ENCODE measurements at places on chromosomes 13 and 19.

DNA sequence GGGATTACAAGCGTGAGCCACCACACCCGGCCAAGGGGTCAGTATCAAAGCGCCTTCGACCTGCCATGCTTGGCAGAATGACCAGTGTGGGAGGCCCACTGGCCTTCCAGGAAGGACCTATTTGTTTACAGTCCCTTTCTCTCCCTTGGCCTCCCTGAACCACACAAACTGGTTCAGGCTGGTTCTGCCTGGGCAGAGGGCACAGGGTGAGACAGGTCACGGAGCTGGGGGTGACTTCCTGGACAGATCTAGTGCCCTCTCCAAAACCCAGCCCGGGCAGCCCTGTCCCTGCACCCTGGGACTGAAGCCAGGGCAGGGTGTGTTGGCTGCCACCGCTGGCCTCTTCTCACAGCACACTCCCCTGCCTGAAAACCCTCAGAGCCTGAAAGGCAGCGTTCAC is 11.3 kb downstream of the PLEKHF1 start:
- DNase-seq: no peak

GRCh38 chr13:27425158-27425917 is 919 bp downstream of the GTF3A start:
- DNase-seq: no peak

GRCh38 chr19:648305-648704 is 8.6 kb downstream of the FGF22 start:
- DNase-seq: no peak

DNA sequence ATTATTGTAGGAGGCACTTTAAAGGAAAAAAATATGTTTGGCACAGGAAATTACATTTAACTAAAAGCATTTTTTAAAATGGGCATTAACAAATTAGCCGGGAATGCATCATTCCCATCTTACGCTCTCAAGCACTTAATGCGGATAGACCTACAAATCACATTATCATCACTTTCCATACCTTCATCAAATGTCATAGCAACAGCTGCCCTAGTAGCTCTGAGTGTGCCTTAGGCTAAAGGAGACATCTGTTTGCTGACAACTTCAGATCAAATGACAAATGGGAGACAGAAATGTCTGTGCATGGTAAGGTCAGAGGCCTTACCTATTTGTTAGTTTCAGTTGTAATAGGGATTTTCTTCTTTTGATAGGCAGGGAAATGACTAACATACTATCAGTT is 773.2 kb upstream of the SLC10A2 start:
- no peak for DNase-seq

GRCh38 chr13:43390619-43391018 is 367.2 kb downstream of the DNAJC15 start:
- DNase-seq: no peak

- DNase-seq: peak; percentile 75
Observed at GRCh38 chr19:17470068-17470841, at the start of gene SLC27A1. Gene SLC27A1, plus strand, starts transcription at chr19:17470524. Its CDS starts 17 bp downstream, at chr19:17470541.

DNA sequence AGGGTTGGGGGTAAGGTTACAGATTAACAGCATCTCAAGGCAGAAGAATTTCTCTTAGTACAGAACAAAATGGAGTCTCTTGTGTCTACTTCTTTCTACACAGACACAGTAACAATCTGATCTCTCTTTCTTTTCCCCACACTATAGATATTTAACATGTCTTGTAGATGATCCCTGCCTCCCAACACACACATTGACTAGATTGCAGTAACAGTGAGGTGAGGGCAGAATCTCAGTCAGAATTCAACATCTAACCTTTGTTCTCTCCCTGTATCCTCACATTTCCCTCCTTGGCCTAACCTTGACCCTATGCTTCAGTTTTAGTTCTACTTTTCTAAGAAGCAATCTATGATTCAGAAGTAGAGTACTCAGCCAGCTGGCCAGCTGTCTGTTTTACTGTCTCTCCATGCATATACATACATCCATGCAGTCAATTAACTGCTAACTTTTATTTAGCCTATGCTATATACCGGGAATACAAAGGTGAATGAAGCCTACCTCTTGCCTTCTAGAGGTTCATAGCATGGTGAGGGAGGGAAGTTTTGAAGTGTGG is 18.1 kb downstream of the DNAJC15 start:
- DNase-seq: no peak

- DNase-seq: no peak
Observed at GRCh38 chr19:38880882-38881609, 3.0 kb upstream of the RINL start.

- no peak for DNase-seq
Observed at GRCh38 chr19:42096255-42096837, 20.4 kb downstream of the ZNF574 start.

- DNase-seq: no peak
Observed at GRCh38 chr13:79398127-79398526, 7.9 kb downstream of the RBM26 start.

- DNase-seq: no peak
Observed at GRCh38 chr19:55112246-55112776, 5.1 kb downstream of the PPP1R12C start.

- DNase-seq: no peak
Observed at GRCh38 chr13:105177265-105177900, 1358.1 kb downstream of the EFNB2 start.

DNA sequence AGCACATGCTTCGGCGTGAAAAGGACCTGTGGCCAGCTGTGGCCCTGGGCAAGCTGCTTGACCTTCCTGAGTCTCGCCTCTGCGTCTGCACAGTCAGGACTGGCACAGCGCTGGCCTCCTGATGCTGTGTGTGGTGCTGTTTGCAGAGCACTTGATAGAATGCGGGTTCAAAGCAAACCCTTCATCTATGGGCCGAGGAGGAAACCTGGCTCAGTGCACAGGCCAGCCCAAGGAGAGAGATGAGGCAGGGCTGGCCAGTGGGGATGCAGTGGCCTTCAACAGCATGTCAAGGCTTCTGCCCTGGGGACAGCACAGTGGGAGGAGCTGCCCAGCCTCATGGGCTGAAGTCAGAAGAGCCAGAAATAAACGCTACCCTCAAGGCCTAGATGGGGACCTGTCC is 21.3 kb upstream of the VSTM2B start:
- DNase-seq: no peak

- DNase-seq: no peak
Observed at GRCh38 chr13:78589206-78589605, 14.1 kb downstream of the POU4F1 start.

DNA sequence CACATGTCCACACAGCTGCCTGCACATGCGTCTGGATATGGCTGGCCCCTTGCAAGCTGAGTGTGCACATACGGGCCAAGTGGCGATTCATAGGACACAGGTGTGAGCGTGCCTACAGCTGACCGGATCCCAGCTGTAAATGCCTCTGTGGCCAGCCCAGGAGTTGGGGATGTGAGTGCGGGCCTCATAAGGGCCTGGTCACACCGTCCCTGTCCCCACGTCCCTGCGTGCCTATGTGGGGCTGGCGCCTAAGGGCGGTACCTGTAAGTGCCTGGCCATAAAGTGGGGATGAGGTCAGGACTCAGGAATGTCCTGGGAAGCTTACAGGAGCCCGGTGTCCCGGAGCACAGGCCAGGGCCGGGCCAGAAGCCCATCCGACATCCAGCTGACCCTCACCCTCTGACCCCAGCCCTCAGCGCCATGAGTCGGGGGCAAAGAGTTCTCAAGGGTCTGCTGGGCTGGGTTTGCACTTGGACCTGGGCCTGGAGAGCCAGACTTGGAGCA is 1.3 kb upstream of the ARHGAP45 start:
- no peak for DNase-seq

GRCh38 chr19:52889076-52889475 is 8.4 kb downstream of the ZNF320 start:
- DNase-seq: no peak

GRCh38 chr19:42695811-42696503 is 44.3 kb downstream of the PSG3 start:
- no peak for DNase-seq

- no peak for DNase-seq
Observed at GRCh38 chr19:42311657-42312056, 1.5 kb upstream of the TMEM145 start.

DNA sequence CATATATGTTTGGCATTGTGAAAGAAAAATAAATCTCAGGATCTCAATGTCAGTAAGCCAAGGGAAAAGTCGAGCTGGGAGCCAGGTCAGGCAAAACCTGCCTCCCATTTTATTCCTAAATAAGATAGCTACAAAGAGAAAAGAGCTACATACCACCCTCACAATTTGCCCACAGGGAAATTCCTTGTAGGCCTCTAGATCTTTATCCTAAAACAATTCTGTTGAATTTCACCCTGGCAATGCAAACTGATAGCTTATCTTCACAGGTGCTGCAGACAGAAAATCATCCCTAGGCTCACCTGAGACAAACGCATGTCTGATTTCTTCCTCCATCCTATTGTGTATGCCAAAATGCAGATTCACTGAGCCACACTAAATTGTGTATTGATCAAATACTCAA is 2587.1 kb downstream of the PCDH9 start:
- no peak for DNase-seq

DNA sequence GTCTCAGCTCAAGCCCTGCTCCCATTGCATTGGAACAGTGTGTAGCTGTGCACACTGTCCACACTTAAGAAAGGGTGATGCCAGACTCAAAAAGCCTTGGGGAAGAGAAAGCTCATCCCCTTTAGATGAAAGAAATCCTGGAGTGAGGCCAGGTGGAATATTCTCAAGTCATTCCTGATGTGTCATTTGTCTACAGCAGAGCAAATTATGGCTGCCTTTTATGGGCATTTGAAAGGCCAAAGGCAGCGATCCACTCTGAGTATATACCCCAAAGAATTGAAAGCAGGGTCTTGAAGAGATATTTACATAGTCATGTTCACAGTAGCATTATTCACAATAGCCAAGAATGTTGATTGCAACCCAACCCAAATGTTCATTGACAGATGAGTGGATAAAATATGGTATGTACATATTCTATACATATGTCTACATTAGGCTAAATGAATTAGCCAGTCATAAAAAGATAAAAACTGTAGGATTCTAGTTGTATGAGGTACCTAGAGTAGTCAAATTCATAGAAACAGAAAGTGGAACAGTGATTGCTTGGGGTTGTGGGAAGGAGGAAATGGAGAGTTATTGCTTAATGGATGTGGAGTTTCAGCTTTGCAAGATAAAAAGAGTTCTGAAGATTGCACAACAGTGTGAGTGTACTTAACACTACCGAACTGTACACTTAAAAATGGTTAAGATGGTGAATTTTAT is 214.9 kb downstream of the KCNRG start:
- no peak for DNase-seq

DNA sequence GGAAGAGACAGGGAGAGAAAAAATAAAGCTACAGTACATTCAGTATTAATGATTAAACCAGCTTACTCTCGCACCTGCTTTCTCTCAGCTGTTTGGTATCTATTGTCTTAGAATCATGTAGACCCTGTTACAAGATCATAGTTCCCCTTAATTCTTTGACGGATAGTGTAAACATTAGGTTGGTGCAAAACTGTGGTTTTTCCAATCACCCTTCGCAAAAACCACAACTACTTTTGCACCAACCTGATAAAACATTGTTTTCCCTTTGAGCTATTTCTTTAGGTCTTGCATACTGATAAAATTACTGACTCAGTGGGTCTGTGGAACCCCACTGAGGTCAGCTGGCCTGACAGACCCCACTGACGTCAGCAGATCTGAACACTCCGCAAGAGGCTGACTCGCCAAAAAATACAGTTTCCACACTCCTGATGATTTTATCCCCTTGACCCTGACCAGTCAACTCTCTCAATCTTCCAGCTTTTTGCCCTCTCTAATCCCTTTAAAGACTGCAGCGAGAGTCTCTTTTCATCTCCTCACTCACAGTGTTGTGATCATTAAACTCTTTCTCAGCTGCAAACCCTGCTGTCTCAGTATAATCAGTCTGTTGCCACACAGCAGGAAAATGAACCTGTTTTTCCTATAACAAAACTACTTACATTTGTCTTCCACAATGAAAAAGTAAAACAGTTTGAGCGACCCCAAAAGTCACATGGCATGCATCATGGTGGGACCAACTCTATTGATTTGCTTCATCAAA is 123.9 kb downstream of the SLITRK6 start:
- no peak for DNase-seq

- DNase-seq: no peak
Observed at GRCh38 chr19:17942582-17943273, 9.9 kb downstream of the CCDC124 start.

DNA sequence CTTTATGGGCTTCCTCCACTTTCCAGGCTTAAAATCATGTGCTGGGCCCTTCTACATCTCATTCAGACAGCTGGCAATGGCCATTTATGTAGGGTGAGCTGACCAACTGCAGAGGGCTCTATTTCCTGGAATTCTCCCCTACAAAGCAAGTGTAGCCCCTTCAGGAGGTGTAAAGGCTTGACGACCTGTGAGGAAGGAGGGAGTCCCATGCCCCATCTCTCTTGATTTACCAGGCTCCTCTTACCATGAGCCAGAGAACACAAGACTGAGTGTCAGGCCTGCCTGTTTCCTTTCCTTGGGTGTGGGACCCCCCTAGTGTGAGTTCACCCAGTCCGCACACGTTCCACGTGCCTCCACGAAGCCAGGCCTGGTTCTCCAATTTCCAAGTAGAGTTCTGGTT is 16.6 kb downstream of the ZNF536 start:
- no peak for DNase-seq

DNA sequence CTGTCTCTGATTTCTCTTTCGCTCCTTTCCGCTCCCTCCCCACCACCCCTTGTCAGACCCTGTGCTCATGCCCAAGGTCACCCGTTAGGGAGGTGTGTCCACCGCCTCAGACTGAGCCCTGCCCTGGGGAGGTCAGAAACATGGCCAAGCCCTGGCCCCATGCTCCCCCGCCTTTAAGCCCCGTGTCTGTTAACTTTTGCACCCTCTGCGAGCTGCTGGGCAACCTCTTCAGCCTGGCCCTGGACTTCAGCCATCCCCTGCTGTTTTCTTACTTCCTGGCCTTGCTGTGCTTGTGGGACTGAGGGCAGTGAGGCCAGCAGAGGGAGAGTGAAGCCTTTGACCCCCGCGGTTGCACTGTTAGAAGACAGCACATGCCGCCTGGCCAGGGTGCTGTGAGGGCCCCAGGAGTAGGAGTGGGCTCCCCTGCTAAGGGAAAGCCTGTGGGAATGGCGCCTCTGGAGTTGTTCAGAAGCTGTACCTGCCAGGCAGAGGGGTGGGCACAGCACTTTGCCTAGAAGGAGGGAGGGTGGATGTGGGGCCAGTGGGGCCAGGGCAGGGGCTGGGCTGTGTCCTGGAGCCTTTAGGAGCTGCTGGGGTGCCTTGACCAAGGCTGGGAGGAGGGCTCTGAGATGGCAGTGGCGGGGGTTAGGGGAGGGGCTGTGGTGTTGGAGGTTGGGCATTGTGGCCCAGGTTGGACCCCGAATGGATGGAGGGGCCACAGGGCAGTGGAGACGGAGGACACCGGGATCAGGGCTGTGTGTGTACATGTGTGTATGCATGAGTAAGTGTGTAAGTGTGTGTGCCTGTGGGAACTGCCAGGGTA is 7.9 kb downstream of the UPF1 start:
- DNase-seq: no peak

DNA sequence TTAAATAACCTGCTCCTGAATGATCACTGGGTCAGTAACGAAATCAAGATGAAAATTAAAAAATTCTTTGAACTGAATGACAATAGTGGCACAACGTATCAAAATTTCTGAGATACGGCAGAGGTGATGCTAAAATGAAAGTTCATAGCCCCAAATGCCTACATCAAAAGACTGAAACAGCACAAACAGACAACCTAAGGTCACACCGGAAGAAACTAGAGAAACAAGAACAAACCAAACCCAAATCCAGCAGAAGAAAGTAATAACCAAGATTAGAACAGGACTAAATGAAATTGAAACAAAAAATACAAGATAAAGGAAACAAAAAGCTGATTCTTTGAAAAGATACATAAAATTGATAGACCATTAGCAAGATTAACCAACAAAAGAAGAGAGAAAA is 324.1 kb downstream of the RBM26 start:
- DNase-seq: no peak

GRCh38 chr13:113802090-113802531 is 43.1 kb downstream of the TMEM255B start:
- DNase-seq: no peak

All from stimulated activated CD4-positive, alpha-beta T cell treated with anti-CD3 and anti-CD28 coated beads, Interleukin-12 subunit alpha, Interleukin-12 subunit beta, amount 100 ng/mL, for 24 hours (primary cell).